Motor neuron (in vitro differentiated cells): ENCODE measurements at places on chromosomes 2 and 18. TPM values are rescaled to one million over a fixed set of nuclear protein-coding genes. Genes with fewer than 3 reads are reported as not detected.

Gene ACMSD
- 0.37 and 0.47 TPM in 2 replicates for total RNA-seq

Gene TMEM178A
- 81.9 and 95.8 TPM in 2 replicates for total RNA-seq

- no peak for ATAC-seq
These were observed 189.9 kb downstream of the UBE2E3 start for GRCh38 chr2:181170256-181170655.

DNA sequence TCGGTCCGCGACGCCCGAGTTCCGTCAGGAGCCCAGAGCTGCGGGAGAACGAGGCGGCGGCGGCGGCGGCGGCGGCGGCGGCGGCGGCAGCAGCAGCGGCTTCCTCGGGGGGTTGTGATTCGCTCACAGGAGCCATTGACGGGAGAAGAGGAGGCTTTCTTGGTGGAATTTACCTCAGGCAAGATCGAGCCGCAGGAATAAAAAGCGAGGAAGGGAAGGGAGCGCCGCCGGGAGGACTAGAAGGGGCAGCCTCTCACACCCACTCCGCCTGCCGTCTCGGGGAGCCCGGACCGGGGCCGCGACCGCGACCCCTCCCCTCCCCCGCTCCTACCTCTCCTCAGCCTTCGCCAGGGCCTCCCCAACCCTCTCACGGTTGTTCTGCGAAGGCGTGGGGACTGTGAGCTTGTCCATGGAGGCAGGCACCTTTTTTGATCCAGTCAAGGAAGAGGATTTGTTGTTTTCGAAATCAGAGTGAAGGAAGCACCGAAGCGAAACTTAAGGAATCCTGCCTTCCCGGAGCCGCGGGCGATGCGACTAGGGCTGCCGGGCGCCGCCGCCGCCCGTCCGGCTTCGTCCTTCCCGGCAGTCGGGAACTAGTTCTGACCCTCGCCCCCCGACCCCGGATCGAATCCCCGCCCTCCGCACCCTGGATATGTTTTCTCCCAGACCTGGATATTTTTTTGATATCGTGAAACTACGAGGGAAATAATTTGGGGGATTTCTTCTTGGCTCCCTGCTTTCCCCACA, 506 bp downstream of the BMPR2 start:
- ATAC-seq, result peak; percentile 1

DNA sequence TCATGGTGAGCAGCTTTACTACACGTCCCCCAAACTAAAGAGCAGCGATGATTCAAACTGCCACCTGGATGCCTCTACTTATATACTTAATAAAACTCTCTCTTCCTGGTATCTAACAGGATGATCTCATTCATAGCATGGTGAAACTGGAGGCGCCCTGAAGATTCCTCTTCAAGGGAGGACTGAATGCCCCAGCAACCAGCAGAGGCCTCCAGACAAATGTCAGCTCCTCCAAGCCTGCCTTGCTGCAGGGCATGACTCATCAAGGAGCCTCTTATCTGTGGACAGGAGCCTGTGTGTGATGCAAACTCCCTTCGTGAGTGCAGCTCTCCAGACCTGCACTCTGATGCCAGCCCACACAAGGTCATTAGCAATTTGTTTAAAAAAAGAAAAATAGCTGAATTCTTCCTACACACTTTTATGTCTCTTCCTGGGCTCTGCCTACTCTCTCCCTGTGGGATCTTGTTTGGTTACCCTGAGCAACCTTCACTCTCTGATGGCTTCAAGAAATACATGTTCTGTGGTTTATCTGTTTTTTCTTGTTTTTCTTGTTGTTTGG, 30.2 kb downstream of the LONRF2 start:
- peak; percentile 85 for ATAC-seq

DNA sequence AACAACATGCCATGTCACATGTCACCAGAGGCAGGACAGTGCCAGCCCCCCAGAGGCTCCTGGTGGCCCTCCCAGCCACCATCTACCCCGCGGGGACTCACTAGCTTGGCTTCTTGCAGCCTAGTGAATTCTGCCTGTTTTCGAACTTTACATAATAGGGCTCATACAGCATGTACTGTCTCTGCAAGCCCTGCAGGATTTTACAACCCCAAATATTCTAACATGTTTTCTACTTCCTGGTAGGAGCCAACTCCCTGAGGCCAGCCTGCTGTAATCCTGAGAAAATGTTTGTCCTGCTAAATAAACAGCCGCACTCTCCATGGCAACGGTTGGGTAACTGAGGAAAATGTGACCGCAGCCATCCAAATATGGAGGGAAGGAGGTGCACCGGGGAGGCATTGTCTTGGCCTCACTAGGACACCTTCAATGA, 2.7 kb downstream of the PER2 start:
- no peak for ATAC-seq

DNA sequence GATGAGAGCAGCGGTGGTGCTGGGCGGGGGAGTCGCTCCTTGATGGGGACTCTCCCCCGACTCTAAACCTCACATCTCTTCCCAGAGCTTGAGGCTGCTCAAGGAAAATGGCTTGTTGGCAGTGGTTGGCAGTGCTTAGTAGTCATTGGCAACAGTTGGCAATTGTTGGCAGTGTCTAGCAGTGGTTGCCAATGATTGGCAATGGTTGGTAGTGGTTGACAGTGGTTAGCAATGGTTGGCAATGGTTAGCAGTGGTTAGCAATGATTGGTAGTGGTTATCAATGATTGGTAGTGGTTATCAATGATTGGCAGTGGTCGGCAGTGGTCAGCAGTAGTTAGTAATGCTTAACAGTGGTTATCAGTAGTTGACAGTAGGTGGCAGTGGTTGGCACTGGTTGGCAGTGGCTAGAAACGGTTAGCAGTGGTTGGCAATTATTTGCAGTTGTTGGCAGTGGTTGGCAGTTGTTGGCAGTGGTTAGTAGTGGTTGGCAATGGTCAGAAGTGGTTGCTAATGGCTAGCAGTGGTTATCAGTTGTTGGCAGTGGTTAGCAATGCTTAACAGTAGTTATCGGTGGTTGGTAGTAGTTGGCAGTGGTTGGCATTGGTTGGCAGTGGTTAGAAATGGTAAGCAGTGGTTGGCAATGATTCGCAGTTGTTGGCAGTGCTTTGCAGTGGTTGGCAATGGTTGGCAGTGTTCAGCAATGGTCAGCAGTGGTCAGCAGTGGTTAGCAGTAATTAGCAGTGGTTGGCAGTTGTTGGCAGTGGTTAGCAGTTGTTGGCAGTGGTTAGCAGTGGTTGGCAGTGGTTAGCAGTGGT, 85.4 kb upstream of the OTOS start:
- no peak for ATAC-seq

DNA sequence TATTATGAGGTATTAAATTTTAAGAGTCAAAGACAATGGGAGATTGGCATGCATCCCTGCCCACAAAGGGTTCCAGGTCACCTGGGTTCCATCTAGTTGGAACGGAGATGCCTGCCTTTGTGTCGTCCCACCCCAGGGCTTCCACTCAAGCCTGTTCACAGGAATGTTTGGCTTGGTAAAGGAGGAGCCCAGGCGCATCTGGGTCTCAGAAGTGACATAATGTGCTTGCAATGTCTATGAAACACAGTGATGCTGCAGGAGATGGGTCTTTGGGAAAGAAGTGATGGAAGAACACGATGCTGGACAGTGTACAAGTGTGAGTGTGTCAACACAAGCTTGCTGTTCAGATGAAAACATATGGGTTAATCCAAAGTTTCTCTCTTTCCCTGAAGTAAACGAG, 49.6 kb upstream of the ZNF396 start:
- no peak for ATAC-seq

GRCh38 chr18:45275367-45276113, 339.7 kb upstream of the SLC14A2 start:
- ATAC-seq, result no peak
